Activated naive CD4-positive, alpha-beta T cell treated with anti-CD3 and anti-CD28 coated beads, Interleukin-2, amount 10 ng/mL, durations not matched to agents 7 days and 5 days (primary cell): ENCODE measurements at places on chromosomes 6 and 20.
A peak's percentile ranks its signal among the peaks of the same experiment; 100 is the strongest.

GRCh38 chr6:12356983-12357972 is 67.1 kb downstream of the EDN1 start:
- no peak for DNase-seq
- no peak overlapping the region for H3K27ac ChIP-seq
- H3K27me3 ChIP-seq: no peaks in the 10 kb centered on the region
- H3K4me1 ChIP-seq: no peaks in the 10 kb centered on the region
- no peak overlapping the region for H3K4me3 ChIP-seq
- H3K36me3 ChIP-seq: no peaks in the 10 kb centered on the region

DNA sequence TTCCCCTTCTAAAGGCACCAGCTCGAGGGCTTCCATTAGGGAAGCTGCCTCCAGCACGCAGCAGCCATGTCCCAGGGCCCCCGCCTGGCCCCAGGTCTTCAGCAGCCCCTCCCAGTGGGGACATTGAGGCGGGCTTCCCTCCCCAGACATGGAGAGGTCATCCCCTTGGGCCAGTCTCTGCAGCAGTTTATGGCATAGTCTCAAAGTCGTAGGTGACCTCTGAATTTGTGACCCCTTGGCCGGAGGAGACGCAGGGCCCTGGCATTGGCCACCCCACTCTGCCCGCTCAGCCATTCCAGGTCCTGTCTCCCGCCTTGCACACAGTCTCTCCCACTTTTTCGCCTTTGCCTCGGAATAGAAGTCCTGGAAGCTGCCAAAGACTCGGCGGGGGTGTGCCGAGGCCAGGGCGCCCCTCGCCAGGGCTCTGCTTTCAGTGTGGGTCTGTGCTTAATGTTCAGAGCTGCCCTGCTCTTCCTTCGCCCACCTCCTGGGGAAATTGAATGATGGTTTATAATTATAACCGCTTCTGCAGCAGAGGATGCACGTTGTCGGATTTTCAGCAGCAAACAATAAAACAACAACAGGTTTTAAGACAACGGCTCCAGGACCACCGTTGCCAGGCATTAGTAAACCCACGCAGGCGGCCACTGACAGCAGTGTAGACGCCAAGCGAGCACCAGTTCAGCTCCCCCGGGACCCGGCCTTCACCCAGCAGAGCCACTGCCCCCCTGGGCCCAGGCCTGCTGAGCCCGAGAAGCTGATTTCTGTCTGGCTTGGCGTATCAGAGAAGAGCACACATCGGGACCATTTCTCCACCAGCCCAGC is 187.0 kb downstream of the TAF4 start:
- no peak overlapping the region for H3K4me3 ChIP-seq
- no peak for DNase-seq
- H3K27ac ChIP-seq: no peak overlapping the region
- no peaks in the 10 kb centered on the region for H3K36me3 ChIP-seq
- H3K4me1 ChIP-seq: peaks cover 6% of the 10 kb centered on the region
- peaks cover 12% of the 10 kb centered on the region for H3K27me3 ChIP-seq

GRCh38 chr6:161481786-161482516 is 208.1 kb upstream of the AGPAT4 start:
- DNase-seq: no peak
- H3K27ac ChIP-seq: no peak overlapping the region
- no peak overlapping the region for H3K4me3 ChIP-seq
- H3K36me3 ChIP-seq: no peaks in the 10 kb centered on the region
- H3K4me1 ChIP-seq: no peaks in the 10 kb centered on the region
- H3K27me3 ChIP-seq: no peaks in the 10 kb centered on the region

GRCh38 chr6:129206821-129207220 is 323.9 kb downstream of the LAMA2 start:
- no peaks in the 10 kb centered on the region for H3K36me3 ChIP-seq
- peaks cover 4% of the 10 kb centered on the region for H3K27me3 ChIP-seq
- no peaks in the 10 kb centered on the region for H3K4me1 ChIP-seq
- no peak for DNase-seq
- H3K4me3 ChIP-seq: no peak overlapping the region
- no peak overlapping the region for H3K27ac ChIP-seq

DNA sequence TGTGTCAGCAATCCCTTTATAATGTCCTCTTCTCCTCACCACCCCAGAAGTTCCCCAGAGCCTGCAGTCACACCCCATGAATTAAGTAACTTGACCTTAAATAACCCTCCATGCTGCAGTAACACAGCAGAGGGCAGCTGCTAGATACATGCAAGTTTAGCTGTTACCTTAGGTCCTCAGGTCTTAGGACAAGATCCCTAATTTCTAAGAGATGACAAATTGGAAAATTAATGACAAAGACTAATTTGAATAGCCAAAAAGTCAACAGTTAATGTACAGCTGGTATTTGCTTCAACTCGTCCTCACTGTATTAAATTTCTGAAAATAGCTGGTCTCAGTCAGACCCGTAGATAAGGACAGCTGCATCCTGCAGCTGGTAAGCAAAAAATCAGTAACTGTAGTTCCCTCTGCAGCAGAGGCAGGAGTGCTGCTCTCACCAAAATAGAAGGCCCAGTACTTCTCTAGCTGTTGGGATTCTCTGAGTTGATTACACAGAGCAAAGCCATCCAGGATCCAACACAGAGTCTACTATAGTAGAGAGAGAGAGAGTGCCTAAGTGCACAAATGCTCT is 62.4 kb downstream of the TNFRSF21 start:
- no peak overlapping the region for H3K4me3 ChIP-seq
- no peaks in the 10 kb centered on the region for H3K27me3 ChIP-seq
- H3K27ac ChIP-seq: no peak overlapping the region
- H3K36me3 ChIP-seq: no peaks in the 10 kb centered on the region
- peaks cover 20% of the 10 kb centered on the region for H3K4me1 ChIP-seq
- DNase-seq: no peak

DNA sequence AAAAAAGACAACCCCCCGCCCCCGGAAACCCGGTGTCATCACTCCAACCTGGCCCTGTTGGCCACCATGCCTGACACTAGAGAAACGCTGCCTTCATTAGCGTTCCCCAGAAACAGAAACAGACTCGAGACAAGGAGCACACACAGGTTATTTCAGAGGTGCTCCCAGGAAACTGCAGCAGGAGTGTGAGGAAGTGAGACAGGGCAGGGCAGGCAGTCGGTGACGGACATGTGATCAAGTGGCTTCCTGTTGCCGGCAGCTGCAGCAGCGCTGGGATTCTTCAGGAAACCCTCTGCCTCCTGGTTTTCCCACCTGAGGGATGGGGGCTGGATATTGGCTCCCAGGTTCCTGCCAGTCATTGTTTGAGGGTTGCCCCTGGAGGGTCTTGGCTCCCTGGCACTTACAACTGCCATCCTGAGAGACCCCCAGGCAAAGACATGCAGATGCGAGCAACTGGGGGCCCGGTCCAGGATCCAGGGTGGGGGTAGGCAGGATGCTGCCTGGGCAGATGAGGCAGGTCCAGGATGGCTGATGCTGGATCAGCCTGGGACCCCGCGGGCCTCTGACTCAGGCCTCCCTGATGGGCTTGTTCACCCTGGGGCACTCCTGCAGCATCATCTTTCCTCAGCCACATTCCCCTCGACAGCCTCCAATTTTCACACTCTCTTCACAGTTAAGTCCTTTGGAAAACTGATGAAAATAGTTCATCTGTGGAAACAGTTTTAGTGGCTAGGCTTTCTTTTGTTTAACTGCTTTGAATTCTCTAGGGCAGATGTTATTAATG is 150.7 kb upstream of the SYNDIG1 start:
- H3K4me3 ChIP-seq: no peak overlapping the region
- DNase-seq: peak; percentile 28
- H3K27me3 ChIP-seq: peaks cover 7% of the 10 kb centered on the region
- peak overlapping the region; percentile 43 for H3K27ac ChIP-seq

DNA sequence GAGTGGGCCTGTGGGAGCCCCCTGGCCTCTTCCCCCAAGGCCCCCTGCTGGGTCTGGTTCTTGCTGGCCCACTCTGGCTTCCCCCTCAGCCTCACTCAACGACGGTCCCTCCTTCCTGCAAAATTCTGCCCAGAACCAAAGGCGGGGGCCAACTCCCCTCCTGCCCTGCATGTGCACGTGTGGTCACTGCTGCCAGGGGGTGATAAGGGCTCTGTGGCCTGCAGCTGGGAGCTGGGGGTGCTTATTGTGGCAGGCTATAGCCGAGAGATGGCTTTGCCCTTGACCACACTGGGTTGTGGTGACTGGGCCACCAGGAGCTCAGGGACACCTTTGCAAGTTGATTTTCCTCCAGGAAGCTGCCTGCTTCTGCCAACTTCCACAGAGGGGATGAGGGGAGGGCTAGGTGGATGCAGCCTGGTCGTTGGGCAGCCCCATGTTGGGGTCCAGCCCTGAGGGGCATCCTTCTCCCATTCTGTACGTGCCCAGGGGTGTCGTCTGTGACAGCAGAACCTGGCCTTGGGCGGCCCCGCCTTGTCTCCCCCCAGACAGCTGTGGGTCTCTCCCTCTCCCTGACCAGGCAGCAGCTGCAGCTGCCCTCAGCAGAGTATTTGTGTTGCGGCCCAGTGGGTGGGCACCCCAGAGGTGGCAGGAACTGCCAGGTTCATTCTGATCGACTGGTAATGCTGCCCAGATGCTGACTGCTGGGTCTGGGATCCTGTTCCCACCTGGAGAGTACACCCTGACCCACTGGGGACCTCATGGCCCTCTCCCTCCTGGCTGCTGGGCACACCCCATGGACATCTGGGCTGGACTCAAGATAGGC is 5.6 kb downstream of the TCEA2 start:
- peak overlapping the region; percentile 79 for H3K27ac ChIP-seq
- H3K4me3 ChIP-seq: no peak overlapping the region

- no peak overlapping the region for H3K4me3 ChIP-seq
- no peaks in the 10 kb centered on the region for H3K4me1 ChIP-seq
- no peaks in the 10 kb centered on the region for H3K27me3 ChIP-seq
- DNase-seq: no peak
Measured at GRCh38 chr6:83378621-83379388, 52.0 kb downstream of the ME1 start.

DNA sequence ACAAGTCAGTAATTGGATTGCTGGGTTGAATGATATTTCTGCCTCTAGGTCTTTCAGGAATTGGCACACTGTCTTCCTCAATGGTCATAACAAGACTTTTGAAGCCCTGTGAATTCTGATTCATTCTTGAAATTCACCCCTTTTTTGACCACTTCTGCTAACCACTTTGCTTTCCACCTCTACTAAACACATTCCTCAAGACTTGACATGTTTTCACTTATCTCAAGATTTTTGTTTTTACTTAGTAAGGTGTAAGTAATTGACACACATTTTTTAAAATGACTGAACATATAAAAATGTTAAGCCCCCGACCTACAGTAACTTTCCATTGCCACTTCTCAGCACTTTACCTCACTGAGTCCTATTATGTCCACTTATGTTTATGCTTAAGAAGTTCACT is 239.1 kb downstream of the GRM1 start:
- no peak overlapping the region for H3K4me3 ChIP-seq
- no peaks in the 10 kb centered on the region for H3K4me1 ChIP-seq
- no peaks in the 10 kb centered on the region for H3K27me3 ChIP-seq
- no peaks in the 10 kb centered on the region for H3K36me3 ChIP-seq
- no peak overlapping the region for H3K27ac ChIP-seq

GRCh38 chr6:80930376-80930775 is 822.1 kb downstream of the TENT5A start:
- no peak for DNase-seq
- H3K4me1 ChIP-seq: no peaks in the 10 kb centered on the region
- H3K27ac ChIP-seq: no peak overlapping the region
- H3K4me3 ChIP-seq: no peak overlapping the region
- H3K27me3 ChIP-seq: no peaks in the 10 kb centered on the region

DNA sequence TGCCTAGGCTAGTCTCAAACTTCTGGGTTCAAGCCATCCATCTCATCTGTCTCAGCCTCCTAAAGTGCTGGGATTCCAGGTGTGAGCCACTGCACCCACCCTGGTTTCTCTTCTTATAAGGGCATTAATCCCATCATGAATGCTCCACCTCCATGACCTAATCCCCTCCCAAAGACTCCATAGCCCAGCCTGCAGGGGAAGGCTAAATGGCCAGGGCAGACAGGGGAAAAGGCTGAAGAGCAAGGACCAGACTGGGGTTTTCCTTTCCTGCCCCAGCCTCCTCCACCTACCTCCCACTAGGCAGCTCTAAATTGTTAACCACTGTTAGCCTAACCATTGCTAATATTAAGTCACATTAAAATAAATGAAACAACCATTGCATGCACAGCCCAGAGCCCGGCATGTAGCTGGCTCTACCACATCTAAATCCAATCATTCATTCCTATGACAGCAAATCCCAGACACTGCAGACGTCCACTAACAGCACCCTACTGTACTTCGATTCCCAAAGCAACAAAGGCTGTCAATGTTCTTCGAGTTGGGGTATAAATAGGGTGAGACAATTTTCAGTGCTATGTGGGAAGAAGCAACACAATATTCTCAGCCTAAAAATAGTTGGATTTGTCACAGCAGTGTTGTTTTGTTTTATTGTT is 243.2 kb upstream of the ARID1B start:
- no peak overlapping the region for H3K4me3 ChIP-seq
- H3K27ac ChIP-seq: no peak overlapping the region
- H3K36me3 ChIP-seq: no peaks in the 10 kb centered on the region
- no peaks in the 10 kb centered on the region for H3K4me1 ChIP-seq
- H3K27me3 ChIP-seq: no peaks in the 10 kb centered on the region
